ENCODE measurements at places on chromosomes 3 and 15.

- no peak for DNase-seq
These were observed 4.8 kb downstream of the UBE2E1 start for GRCh38 chr3:23810343-23811184.

DNA sequence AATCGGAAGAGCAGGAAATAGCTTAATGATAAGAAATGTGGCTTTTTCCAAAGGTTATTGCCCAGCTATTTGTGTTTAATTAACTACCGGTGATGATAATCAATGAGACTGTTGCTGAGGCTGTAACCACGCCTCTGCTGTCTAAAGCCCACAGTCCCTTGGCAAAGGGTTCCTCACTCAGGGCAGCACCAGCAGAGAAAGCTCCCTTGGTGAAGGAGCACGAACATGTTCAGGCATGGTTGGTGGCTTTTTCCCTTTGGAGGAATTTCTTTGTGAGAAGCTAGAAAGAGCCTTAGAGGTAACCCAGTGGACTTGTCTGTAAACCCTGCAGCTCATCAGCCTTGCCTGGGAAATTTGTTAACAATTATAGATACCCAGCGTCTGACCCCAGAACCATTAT is 7.5 kb upstream of the ST6GAL1 start:
- DNase-seq = no peak

- DNase-seq = no peak
These were observed 289.4 kb downstream of the RYR3 start for GRCh38 chr15:33600212-33600611.

GRCh38 chr3:15255215-15255614 is 49.2 kb downstream of the CAPN7 start:
- no peak for DNase-seq

DNA sequence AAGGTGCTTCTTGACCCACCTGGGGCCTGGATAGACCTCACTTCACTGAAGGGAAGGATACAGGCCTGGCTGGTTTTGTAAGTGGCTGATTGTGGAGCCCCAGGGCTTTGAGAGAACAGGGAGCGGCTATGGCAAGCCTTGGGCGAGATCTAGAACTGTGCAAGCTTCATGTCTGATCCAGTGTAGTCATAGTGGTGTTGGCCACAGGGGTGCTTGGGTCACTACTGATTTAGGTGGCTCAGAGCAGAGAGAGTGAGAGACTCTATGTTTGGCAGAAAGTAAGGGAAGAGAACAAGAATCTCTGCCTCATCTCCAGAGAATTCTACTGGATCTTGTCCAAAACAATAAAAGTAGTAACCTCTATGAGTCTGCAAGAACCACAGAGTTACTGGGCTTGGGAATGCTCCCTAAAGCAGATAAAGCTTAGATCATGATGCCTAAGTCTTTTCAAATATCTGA is 394.2 kb upstream of the EPHA3 start:
- peak; percentile 65 for DNase-seq

DNA sequence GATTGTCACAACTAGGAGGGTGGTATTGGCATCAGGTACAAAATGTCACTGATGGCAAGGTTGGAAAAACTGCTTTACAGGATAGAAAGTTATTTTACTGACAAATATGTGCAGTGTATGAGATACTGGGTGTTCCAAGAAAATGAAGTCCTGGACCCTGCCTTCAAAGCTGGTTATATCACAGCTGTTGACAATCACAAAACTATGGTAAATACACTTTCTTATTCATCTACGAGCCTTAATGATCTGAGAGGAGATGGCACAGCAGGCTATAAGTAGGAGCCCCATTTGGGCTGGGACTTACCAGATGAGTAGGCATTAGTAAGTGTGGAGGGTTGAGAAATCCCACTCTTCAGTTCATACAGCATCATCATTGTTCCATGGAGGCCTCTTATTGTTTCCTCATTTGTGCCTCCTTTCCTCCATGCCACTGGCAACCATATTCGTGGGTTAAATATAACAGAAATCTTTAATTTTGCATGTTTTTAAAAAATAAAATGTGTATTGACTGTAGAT is 66.9 kb downstream of the CMTM8 start:
- no peak for DNase-seq

GRCh38 chr3:25915673-25916072 is 125.8 kb downstream of the OXSM start:
- no peak for DNase-seq

DNA sequence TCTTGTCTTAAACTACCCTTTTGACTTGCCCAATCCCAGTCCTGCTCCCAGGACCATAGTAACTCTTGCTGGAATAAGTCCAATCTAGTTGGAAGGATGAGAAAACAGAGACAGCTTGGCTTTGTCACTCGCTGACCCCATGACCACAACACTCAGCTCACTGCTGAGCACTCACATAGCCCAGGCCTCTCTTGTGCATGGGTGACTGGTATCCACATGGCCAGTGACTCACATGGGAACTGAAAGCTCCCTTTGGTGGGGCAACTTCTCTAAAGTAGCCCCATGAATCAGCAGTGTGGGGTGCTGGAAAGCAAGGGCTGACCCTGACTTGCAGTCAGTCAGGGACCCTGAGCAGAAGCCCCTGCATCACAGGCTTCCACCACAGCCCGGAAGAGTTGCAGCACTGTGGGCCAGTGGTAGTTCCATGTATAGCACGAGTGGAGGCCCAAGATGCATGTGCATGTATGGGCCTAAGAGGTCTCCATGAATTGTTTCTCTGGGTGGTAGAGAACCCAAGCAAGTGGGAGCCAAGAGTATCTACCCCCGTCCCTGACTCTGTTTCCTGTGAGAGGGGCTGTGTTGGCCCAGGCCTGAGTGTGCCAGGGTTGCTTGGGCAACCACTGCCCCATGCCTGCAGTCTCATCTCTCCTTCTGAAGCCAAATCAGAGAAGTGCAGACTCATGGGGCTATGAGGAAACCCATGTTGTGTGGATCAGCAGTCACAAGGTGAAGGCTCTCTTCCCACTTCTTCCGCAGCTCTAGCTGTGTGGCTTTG is 62.1 kb upstream of the XCR1 start:
- DNase-seq = peak; percentile 86

DNA sequence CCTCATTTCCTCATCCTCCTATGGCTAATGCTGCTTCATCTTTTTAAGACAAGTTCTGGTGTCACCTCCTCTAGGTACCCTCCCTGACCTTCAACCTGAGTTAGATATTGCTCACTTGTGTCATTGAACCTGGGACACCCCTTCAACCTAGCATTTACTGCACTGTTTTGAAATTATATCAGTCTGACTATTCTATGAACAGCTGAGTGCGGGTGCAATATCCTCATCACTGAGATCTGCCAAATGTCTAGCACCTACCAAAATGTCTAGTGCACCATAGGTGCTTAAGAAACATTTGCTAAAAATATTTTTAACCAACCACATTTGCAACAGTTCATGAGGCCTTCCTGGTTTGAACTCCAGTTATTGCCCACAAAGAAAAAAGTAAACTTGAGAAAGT is 34.5 kb downstream of the RETNLB start:
- no peak for DNase-seq

DNA sequence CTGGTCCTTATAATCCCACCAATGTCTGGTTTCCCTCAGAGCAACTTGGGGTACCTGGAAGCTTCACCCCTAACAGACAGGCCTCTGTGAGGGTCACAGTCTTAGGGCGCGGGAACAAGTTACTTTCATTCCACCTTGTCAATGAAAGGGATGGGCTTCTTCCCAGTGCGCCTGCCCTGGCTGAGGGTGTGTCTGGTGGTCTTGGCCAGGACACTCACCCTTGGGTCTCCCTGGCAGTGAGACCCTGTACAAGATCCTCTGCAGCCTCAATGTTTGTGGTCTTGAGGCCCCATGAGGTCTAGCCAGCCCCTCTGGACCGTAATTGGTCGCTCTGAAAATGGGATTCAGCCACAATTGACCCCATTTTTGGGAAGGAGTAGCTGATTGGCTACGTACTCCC is 40.2 kb downstream of the SMAD6 start:
- DNase-seq = no peak

GRCh38 chr3:179463319-179463718 is 12.0 kb upstream of the GNB4 start:
- no peak for DNase-seq

GRCh38 chr15:54519577-54519976 is 541.3 kb downstream of the UNC13C start:
- DNase-seq = no peak

GRCh38 chr3:63304421-63304820 is 26.3 kb downstream of the SYNPR start:
- no peak for DNase-seq

DNA sequence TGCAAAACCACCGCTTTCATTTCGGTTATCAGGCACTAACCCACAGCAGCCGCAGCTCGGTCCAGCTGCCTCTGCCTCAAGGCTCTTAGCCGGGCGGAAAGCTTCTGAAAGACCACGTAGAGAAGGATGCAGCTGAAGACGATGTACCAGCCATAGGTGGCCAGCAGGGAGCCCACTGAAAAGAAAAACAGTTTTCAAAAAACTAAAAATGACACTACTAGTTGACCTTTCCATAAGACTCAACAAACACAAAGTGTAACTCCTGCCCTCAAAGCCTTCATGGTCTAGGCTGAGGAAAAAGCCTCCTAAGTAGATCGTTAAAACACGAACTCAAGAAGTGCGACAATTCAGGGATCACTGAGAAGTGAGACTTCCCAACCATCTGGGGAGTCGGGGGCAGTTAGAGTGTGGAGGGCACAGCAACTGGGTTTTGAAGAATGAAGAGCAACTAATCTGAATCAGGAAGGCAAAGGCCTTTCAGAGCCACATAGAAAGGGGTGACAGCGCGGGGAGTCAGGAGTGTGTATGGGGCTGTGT is 716 bp downstream of the SELENOS start:
- peak; percentile 38 for DNase-seq

DNA sequence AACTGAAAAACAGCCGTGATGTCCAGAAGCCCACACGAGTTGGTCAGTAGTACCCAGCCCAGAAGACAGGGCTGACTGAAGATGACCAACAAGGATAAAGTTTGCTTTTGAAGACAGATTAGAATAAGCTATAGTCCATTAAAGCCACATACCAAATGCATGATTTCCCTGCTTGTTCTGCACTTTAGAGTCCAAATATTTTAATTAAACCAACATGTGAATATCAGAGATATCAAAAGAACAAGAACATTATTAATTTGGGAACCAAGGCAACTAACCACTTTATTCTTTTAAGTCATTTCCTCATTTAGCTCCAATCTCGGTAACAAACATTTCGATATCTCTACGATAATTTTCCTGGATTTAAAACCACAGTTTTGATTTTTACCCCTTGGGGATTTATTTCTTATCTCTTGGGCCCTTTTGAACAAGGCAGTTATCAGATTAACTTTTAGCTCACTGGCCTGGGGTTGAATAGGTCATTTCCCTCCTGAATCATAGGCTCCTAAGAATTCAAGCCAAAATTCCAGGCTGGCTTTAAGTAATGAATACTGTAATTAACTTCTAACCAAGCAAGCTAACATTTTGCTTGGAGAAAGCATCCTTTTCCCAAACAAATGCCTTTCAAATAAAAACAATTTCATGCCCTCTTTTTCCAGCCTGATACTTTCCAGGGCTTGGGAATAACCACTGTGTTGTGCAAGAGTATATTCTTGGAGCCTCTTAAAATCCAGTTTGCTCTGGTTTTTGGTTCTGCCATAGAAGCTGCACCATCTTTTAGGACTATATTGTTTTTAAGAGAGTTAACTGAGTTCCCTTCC is 102.9 kb upstream of the NR2E3 start:
- DNase-seq = no peak

- DNase-seq = no peak
These were observed 36.2 kb downstream of the GXYLT2 start for GRCh38 chr3:72924055-72924454.

DNA sequence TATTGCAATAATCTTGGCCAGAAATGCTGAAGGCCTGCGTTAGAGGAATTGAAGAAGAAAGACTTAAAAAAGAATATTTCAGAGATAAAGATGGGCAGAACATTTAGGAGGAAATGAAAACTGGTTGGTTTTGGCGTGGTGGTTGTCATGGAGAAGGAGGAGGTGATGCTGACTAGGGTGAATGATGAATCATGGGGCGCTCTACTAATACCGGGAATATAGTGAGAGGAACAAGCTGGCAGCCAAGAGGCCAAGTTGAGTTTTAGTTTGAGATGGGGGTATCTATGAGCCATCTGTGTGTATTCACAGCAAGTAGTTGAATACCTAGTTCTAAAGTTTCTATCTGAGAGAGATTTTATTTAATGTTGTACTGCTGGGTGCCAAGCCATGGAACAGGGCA is 6.8 kb upstream of the GAP43 start:
- no peak for DNase-seq

GRCh38 chr3:54042259-54042823 is 80.0 kb upstream of the CACNA2D3 start:
- DNase-seq = no peak

DNA sequence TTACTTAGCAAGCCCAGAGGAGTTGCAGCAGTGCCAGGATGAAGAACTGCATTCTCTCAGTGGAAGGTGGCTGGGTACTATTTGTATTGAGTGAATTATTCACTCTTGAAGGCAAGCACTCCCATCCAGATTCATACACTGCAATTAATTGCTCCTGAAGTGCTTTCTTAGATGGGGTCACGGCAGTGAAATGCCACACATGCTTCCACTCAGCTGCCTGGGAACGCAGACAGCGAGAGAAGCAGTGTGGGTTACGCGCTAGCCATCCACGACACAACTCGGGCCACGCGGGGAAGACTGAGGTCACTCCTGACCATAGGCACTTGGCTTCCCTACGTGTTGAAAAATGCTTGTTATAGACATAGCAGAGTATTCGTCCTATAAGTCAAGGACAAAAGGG is 30.8 kb upstream of the LMCD1 start:
- DNase-seq = peak; percentile 19

- DNase-seq = no peak
These were observed 102.6 kb upstream of the SLC6A6 start for GRCh38 chr3:14299767-14300166.

GRCh38 chr3:112390783-112391641 is 58.1 kb downstream of the CD200 start:
- DNase-seq = peak; percentile 96

GRCh38 chr3:11632966-11633365 is 10.7 kb downstream of the VGLL4 start:
- no peak for DNase-seq

GRCh38 chr3:183285828-183286457 is 32.9 kb downstream of the B3GNT5 start:
- peak; percentile 95 for DNase-seq

GRCh38 chr3:53845881-53846133 is 412 bp downstream of the CHDH start:
- no peak for DNase-seq

- no peak for DNase-seq
These were observed 110.1 kb downstream of the MAP2K5 start for GRCh38 chr15:67652586-67652985.

DNA sequence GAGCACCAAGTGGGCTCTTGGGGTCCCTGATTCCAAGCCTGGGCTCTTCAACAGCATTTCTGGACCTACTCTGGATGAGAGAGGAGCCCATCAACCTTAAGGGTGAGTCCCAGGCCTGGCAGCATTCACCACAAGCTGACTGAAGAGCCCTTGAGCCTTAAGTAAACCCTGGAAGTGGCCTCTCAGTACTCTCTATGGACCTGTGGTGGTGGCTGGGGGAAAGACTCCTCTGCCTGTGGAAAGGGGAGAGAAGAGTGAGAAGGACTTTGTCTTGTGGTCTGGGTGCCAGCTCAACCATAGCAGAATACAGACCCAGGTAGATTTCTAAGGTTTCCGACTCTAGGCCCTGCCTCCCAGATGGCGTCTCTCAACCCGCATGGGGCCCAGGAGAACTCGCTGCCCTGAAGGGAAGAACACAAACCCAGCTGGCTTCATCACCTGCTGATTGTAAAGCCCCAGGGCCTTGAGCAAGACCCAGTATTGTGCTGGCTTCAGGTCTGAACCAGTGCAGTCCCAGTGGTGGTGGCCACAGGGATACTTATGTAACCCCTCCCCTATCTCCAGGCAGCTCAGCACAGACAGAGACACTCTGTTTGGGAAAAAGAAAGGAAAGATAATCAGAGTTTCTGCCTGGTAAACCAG is 71.4 kb downstream of the TFDP2 start:
- DNase-seq = no peak
